Fibroblast of skin of right quadriceps (primary cell): ENCODE measurements at places on chromosomes 1 and 21.

DNA sequence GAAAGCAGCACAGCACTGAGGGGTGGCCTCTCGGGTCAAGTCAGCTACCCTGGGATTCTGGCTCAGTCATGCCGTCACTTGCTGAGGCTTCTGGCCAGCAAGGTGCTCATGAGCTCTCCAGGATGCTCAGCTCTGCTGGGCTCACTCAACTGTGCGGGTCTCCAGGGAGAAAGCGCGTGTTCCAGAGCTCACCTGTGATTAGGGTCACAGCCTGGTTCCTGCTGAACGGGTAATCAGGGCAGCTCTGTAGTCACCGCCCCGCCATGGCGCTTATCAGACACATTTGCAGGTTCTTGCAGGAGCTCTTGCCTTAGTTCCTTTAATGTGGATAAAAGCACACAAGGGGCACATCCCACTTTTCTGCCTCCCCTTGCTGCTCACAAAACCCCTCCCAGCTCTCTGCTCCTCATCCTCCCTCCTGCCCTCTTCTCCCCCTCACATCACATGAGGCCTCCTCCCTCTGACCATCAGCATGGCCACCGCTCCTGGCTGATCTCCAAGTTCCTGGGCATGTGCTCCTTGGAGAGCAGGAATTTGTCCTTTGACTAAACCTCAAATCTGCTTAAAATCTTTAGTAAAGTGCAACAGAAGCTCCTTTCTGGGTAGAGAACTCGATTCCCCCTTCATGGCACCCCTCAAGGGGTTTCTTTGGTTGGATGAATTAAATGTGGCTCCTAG, 2.0 kb downstream of the PCP4 start:
- DNase-seq: no peak

- DNase-seq: no peak
Observed at GRCh38 chr1:180083164-180083563, 71.5 kb upstream of the QSOX1 start.

DNA sequence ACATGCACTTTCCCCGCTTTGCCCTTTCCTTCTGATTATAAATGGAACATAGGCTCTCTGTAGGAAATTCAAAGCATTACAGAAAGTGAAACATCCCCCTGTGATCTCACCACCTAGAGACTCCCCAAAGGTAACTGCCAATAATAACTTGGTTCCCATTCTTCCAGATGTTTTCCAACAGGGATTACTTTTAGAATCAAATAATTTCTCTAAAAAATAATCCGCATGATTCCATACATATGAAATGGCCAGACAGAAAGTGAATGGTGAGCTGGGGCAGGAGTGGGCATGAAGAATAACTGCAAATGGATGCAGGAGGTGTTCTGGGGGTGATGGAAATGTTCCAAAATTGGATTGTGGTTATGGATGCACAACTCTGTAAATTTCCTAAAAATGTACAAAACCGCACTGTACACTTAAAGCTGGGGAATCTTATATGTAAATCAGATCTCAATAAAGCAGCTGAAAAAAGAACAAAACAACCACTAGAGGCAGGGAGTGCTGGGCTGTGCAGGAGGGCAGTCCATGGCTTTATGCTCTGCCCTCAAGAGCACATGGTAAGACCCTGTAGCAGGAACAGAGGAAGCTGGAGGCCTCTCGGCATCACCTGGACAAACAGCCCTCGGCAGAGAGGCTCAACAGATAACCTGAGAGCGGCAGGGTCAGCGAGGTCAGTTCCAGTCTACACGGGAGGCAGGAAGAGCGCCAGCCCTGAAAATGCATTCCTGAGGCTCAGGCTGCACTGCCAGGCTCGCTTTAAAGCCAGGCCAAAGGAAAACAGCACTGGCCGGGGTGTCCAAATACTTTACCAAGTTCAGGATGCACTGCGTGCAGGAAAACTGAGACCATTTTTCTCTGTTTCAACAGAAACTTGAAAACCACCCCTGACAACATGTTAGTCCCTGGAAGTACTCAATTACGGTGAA, 39.7 kb downstream of the CAPZB start:
- DNase-seq: no peak

DNA sequence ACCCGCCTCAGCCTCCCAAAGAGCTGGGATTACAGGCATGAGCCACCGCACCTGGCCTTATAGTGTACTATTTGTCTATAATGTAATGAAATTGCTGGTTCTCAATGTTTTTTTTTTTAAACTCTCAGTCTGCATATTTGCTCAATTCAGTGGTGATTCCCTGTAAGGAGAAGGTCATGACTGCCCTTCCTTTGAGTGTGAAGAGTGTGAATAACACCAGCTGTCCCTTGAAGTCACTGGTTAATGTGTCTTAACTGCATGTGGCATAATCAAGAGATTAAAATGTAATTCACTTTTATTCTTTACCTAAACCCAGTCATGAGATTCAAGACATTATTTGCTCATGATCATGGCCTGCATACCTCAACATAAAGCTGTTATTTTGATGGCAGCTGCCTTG, 30.5 kb downstream of the MTF2 start:
- no peak for DNase-seq
